ENCODE measurements at places on chromosomes 7 and 10.

GRCh38 chr7:7817748-7818147 is 99.3 kb upstream of the RPA3 start:
- no peak for DNase-seq

GRCh38 chr10:124601431-124602120 is 140.0 kb downstream of the LHPP start:
- no peak for DNase-seq

GRCh38 chr7:2245883-2246675 is 4.1 kb downstream of the NUDT1 start:
- no peak for DNase-seq

DNA sequence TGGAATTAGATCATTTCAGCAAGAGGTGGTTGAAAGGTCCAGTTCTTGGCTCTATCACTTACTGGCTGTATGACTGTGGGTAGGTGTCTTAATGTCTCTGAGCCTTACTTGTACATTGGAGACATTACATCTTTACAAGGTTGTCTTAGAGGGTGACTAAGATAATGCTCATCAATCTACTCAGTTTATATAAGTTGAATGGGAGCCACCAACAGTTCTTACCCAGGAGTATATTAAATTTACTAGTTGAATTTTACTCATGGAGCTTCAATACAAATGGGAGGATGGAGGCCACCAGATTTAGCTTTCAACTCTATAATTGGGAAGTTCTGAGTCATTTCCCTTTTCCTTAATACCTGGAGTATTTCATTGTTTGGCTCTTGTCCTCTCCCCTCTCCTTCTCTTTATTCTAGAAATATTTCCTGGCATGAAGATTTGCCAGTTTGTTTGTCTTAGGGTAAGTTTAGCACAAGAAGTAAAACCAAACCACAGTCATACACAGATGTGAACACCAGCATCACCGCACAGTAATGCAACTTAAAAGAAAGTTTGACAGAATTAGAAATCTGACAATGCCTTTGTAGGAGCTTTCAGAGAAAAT is 222.8 kb downstream of the LRMDA start:
- no peak for DNase-seq

DNA sequence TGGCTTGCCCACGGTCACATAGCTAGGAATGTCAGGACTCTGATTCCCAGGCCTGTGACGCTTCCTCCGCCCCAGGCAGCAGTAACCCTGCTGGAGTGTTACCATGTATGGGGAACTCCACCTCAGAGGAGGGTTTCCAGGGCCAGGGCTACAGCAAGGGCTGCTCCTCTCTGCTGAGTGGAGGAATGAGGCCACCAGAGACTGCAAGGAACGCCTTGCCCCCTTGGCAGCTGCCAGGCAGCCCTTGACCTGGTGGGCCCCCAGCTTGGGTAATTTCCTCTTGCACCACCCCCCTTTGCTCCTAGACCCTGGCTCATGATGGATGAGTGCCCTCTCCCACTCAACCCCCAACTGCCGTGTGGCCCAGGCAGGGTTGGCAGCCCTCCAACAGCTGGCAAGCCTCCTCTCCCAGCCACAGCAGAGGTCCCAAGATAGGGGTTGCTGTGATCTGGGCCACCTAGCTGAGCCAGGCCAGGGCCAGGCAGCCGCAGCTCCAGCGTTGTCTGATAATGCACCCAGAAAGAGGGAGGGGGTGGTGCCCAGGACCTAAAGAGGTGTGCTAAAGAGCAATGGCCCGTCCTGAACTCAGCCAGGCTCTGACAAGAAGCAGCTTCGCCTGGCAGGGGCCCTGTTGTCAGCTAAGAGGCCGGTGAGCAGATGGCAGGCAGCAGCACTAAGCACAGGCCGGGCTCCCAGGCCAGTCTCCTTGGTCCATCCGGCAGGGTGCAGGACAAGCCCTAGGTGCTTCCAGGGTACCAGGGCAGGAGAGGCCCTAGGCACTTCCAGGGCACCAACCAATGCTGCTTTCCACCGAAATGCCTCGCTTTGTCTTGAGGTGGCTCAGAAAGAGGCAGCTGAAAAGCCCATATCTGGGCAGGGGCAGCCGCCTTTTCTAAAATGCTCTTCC is 35.4 kb downstream of the DRGX start:
- DNase-seq: no peak

DNA sequence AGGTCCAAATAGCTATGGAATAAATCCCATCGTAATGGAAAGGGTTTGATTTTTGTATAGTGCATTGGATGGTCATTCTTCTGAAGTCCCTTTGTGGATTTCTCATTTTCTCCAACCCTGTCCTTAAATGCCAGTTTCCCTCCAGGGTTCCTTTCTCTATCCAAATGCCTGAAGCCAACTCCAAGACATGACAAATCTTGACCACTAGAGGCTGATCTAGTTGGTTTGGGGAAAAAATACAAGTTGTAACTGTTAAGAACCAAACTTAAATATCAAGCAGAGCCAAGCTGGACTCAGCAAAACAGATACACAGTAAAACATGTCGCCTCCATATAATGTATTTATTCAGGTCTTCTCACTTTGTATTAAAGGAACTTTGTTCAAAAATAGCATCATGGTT is 28.7 kb downstream of the FRMD4A start:
- no peak for DNase-seq

GRCh38 chr7:760006-760405 is 32.9 kb upstream of the PRKAR1B start:
- no peak for DNase-seq

Data from activated naive CD4-positive, alpha-beta T cell treated with anti-CD3 and anti-CD28 coated beads, Interleukin-2, amount 50 U/mL, for 16 hours (primary cell).